ENCODE measurements at places on chromosomes 12 and 14.

- no peak for DNase-seq
Observed at GRCh38 chr12:10119066-10119465, 10.9 kb downstream of the CLEC7A start.

- no peak for DNase-seq
Observed at GRCh38 chr14:30958555-30959407, 66.7 kb upstream of the AP4S1 start.

GRCh38 chr12:21169878-21170472 is 39.0 kb downstream of the SLCO1B1 start:
- DNase-seq = peak; percentile 27

- DNase-seq = peak; percentile 18
Observed at GRCh38 chr12:85448548-85449139, 168.6 kb downstream of the ALX1 start.

GRCh38 chr14:37195327-37195726 is 2.4 kb upstream of the MIPOL1 start:
- peak; percentile 74 for DNase-seq

- DNase-seq = peak; percentile 23
Observed at GRCh38 chr12:80222261-80222660, 122.9 kb downstream of the OTOGL start.

- peak; percentile 51 for DNase-seq
Observed at GRCh38 chr14:65096323-65097089, 5.8 kb downstream of the MAX start.

- DNase-seq = no peak
Observed at GRCh38 chr14:51719955-51720354, 68.2 kb downstream of the FRMD6 start.

DNA sequence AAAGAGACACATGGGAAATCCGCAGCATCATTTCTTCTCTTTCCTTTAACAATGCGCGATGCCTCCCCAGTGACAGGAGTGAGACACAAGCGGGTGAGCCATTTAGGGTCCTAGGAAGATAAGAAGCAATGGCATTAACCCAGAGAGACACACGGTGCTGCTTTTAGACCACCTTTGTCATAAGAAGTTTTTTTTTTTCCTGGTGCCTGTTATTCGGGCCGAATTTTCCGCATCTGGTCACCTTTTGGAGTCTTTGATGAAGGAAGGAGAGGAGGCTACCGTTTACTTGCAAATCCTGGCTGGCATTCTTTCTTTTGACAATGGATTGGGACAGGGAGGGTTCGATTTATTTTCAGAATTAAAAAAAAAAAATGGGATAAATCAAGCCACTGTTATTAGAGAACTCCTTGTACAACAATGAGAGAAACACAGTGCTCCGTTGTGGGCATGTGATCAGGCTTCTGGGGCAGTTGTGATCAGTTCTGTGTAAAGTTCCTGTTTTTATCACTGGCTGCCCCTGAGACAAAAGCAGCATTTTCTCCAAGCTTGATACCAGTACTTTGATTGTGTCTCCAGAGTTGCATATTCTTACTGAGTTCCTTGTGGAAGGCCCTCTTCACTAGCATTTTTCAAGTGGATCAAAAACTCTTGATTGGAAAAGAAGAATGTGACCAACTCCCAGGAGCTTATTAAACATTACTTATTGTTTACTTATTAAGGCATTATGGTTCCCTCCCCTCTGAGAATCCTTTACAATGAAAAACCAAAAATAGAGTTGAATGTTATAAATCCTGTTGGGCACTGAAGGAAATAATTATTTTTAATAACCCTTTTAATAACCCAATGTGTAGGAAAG is 1.1 kb downstream of the DIP2B start:
- no peak for DNase-seq

GRCh38 chr12:28107679-28108078 is 82.6 kb upstream of the CCDC91 start:
- no peak for DNase-seq

DNA sequence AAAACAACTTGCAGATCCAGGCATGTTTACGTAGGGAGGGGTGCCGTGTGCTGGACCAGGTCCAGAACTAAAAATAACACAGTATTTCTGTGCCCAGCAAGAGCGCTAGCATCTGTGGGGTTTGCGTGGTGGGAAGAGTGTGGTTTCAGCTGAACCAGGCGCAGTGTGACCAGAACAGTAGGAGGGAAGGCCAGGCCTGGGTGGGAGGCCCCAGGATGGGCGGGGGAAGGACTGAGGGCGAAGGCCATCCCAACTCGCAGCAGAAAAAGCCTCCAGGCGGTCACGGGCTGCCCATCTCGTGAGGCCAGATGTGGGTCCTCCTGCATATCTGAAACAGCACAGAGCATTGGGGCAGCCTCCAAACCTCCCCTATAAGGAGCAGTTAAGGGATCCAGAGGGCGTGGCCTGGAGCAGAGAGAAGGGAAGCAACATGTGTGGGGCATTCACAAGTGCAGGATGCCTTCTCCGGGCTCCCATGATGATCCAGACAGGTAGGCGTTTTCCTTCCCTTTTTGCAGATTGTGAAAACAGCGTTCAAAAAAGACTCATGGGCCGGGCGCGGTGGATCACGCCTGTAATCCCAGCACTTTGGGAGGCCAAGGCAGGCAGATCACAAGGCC is 17.8 kb upstream of the CD9 start:
- DNase-seq = peak; percentile 76

- DNase-seq = peak; percentile 94
Observed at GRCh38 chr12:90090929-90091651, 382.5 kb upstream of the ATP2B1 start.

- DNase-seq = peak; percentile 6
Observed at GRCh38 chr12:5996459-5996858, 51.4 kb upstream of the ANO2 start.

DNA sequence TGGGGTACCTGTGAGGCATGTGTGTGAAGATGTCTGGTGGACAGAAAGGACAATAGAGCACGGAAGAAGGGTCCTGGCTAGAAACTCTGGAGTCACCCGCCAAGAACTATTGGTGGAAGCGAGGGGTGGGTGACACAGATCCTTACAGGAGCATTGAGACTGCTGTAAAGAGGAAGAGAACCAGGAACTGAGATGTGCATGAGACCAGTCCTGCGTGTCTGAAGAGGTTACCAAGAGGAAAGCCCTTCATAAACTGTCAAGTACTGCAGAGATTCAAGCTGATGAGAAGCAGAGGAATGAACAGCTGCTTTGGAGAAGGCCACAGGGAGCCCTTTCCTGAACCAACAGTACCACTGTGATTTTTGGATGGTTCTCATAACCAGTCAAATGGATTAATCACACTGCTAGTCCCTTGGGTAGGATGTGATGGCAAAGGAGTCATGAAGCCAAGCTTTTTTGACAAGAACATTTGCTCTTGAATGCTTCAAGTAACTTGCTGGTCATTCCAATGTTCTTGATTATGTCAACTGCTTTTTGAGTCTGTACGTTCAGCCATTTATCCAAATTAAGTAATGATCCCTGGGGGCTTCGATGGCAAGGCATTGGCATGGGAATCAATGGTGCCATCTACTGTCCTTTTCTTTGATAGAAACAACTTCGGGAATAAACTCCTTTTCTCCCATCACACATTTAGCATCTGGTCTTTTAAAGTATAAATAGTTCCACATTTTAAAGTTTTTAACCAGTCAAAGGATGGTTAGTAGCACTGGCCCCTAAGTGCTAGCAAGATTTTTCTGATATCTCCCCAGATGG is 42.9 kb downstream of the GPR135 start:
- peak; percentile 29 for DNase-seq

DNA sequence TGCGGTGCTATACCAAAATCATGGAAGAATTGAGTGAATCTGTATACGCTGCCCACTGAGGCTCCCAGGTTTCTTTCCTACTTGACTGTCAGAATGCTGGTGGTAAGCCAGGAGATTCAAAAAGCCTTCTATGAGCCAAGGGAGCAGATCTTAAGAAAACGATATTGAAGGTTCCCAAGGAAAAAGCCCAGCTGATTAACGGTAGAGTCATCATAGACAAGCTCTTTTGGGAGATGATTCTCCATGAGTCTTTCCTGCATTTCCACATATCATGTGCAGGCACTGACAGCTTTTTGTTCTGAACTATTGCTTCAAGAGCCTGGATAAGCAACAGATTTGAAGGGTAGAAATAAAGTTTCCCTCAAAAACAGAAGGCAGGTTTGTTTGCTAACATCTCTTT is 17.5 kb downstream of the SLC35F4 start:
- peak; percentile 75 for DNase-seq

DNA sequence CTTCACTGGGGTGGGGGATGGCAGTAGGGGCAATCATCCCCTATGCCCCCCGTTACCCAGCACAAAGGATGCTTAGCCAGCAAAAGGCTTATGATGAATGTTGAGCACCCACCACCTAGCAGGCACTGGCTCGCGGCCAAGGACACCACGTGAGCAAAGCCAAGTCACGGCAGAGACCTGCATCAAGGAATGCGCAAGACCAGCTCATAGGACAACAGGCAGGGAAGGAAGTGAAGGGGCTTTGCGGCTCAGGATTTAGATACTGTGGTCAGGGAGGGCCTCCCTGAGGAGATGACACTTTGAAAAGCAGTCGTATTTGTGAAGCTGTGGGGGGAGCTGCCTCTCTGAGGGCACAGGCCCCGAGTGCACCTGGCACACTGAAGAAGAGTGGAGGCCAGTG is 32.8 kb downstream of the SH2B3 start:
- DNase-seq = peak; percentile 49

DNA sequence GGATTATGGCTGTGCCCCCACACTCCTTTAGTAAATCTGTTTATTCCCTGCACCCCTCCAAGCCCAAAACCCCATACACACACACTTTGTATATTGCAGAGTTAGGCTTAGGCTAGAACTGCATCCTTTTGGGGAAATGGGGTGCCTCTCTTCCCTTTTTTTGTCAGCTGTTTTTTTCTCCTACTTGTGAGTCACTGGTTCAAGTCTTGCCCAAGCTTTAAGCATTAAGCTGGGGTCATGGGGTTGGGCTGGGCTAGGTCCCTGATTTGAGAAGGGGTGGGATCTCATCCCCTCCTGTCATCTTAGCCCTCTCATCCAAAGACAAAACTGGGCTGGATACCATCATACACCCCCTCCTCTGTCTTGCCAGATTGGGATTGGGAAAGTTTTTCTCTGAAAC is 1.6 kb downstream of the LRP1 start:
- no peak for DNase-seq

DNA sequence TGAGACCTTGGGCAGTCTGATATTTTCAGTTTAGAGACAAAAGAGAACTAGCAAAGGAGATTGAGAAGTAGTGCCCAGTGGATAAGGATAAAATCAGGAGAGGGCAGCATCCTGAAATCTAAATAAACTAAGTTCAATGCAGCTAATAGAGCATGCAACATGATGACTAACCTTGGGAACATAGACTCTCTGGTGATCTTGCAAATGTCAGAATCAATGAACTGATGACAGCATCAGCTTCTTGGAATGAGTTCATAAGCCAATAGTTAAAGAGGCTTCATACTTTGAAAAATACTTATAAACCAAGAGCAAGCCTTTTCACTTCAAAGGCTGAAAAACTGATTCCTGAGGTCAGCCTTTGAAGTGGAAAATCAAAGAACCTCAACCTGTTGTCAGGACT is 8.2 kb downstream of the TAS2R19 start:
- peak; percentile 4 for DNase-seq

DNA sequence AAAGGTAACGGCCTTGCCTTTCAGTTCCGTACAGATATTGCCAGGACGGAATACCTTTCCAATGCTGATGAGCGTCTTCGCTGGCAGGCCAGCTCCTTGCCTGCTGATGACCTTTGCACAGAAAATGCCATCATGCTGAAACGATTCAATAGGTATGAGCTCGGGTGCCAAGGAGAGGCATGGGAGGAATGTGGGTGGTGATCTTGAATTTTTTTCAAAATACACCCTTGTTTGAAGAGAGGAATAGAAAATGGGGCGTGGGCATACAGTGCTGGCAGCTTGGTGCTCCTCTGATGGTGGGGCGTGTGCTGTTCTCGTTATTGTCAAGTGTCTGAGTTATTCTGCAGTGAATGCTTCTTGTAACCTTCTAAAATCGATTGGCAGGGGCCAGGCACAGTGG is 52.5 kb downstream of the HSP90AA1 start:
- no peak for DNase-seq

GRCh38 chr14:99628887-99629618 is 15.9 kb upstream of the HHIPL1 start:
- DNase-seq = peak; percentile 61

- no peak for DNase-seq
Observed at GRCh38 chr12:45402288-45402687, 186.4 kb downstream of the ANO6 start.

DNA sequence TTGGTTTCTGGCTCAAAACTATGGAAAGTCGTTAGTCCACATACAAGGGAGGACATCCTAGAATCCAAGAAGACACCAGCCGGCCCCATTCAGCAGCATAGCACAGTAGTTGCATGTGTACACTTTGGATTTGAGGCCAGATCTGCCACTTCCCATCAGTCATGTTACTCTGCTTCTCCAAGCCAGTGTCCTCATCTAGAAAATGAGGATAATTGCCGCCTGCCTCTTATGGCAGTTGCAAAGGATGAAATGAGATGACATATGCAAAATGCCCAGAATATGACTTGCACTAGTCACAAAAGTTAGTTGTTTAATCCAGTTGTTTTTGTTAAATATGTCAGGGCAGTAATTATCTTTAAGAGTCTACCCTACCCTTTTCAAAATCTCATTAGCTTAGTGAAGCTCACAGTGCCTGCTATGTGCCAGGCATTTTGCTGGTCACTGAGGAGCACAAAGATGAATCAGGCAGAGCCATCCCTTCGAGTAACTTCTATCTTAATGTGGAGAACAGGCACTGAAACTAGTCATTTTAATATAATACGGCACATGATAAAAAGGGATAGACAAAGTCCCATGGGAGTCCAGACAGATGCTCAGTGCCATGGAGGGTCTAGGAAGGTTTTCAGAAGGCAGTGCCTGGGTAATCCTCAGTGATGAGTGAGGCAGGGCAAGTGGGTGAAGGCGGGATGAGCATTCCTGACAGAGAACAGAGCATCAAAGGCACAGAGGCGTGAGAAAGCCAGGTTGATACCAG is 6.6 kb upstream of the KRT76 start:
- DNase-seq = no peak

DNA sequence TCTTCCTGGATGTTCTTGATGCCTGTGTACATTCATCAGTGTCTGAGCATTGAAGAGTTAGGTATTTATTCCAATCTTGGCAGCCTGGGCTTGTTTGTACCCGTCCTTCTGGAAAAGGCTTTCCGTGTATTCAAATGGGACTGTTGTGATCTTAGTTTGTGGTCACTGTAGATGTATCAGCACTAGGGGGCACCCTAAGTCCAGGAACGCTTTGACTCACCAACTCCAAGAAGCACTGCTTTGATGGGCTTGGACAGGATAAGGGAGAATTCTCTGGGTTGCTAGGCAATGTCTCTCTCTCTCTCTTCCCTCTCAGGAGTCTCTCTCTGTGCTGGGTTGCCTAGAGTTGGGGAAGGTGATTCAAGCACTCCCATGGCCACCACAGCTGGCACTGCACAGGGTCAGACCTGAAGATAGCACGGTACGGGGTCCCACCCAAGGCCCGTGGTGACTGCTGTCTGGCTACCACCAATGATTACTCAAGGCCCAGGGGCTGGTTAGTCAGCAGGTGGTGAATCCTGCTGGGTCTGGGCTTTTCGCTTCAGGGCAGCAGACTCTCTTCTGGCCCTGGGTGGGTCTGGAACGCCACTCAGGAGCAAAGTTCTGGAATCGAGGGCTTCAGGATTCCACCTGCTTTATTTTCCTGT is 211.1 kb upstream of the RGS6 start:
- DNase-seq = peak; percentile 77

GRCh38 chr14:105203057-105203531 is 22.0 kb upstream of the NUDT14 start:
- peak; percentile 46 for DNase-seq
